ENCODE measurements at places on chromosomes 3 and 15. TPM values are rescaled to one million over a fixed set of nuclear protein-coding genes. Genes with fewer than 3 reads are reported as not detected.

- no peak for DNase-seq
These were observed 59.8 kb downstream of the SFMBT1 start for GRCh38 chr3:52986049-52986448.

DNA sequence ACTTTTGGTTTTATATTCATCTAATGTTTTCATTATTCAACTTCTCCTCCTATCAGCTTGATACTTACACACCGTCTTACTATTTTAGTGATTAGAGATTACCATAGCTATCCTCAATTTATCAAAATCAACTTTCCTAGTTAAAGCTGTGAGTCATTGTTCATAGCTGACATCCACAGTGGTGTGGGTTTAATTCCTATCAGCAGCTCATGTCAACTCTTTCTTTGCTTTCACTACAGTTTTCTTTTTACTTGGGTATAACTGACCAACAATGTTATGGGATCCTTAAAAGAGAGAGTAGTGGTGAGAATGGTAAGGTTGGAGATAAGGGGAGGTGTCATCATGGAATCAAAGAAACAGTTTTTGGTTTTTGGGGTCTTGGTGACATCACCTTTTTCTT lies 112.7 kb downstream of the NFKBIZ start:
- no peak for DNase-seq

DNA sequence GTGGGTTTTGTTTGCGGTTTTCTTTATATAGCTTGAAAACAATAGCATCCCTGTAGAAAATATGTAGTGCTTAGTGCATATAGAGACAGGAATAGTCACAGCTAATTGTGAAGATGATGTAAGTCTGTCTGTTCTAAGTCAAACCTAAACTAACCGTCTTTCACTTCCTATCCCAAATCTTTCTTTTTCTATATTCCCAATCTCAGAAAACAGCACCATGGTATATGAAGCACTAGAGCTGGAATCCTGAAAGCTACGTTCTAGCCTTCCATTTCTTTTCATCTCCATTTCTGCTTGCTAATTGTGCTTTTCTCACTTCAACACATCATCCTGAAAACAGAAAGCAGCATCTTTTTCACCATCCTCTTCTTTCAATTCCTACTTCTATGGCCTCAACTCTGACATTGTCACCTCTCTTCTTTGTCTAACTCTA lies 1235.5 kb downstream of the ROBO2 start:
- no peak for DNase-seq

DNA sequence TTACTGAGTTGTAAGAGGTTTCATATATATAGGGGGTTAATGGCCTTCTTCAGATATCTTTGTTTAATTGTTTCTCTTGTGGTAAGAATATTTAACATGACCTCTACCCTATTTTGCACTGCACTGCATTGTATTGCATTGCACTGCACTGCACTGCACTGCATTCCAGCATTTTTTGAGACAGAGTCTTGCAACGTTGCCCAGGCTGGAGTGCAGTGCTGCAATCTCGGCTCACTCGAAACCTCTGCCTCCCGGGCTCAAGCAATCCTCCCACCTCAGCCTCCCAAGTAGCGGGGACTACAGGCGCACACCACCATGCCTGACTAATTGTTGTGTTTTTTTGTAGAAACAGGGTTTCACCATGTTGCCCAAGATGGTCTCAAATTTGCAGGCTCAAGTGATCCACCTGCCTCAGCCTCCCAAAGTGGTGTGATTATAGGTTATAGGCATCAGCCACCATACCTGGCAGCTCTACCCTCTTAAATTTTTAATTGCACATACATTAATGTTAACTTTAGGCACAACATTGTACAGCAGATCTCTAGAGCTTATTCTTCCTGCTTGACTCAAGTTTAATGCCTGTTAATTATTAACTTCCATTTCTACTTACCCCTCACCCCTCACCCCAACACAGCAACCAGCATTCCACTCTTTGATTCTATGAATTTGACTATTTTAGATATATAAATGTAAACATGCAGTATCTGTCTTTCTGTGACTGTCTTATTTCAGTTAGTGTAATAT lies 38.4 kb downstream of the NEDD4 start:
- no peak for DNase-seq

DNA sequence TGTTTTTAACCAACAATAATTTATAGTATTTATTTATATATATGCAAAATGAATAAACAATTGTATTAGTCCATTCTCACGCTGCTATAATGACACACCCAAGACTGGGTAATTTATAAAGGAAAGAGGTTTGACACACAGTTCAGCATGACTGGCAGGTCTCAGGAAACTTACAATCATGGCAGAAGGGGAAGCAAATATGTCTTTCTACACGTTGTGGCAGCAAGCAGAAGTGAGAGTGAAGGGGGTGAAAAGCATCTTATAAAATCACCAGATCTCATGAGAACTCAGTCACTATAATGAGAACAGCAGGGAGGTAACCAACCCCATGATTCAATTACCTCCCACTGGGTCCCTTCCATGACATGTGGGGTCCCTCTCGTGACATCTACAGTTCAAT lies 162.8 kb upstream of the SLITRK3 start:
- no peak for DNase-seq

DNA sequence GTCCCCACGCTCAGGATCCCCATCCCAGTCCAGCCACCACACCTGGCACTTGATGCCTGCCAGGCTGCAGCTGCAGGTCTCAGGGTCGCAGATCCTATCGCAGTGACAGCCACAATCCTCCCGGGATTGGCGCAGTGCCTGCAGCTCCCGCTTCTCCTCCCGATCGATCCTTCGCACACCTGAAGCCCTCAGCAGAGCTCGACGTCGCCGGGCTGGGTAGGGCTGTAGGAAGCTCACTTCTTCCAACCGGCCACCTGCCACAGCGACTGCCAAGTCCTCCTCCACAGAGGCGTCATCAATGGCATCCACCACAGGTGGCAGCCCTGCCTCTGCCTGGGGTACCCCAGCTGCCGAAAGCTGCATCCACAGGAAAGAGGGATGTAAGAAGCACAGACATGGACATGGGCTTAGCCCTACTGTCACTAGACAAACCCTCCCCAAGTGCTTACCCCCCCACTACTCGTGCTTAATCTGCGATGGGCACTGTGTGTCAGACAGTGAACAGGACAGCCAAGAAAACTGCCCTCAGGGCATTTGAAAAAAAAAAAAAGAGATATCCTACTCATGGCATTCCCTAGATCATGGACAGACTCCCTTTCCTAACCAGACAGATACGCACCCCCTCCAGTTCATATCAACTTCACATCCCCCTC lies 9.2 kb downstream of the CSRNP1 start:
- peak; percentile 77 for DNase-seq

CADPS gene
- total RNA-seq = 0.45 TPM

MOBP gene
- not detected for total RNA-seq

SLC9C1 gene
- total RNA-seq = not detected

CDCP1 gene
- total RNA-seq = 4.8 TPM

KBTBD12 gene
- total RNA-seq = 0.10 TPM

Data from mesenteric fat pad (tissue), 1 donor.